NCI-H1436 treated with DMSO at 0.1 percent for 48 hours (cell line): ENCODE measurements at places on chromosomes 11 and 22.
A peak's percentile ranks its signal among the peaks of the same experiment; 100 is the strongest.

DNA sequence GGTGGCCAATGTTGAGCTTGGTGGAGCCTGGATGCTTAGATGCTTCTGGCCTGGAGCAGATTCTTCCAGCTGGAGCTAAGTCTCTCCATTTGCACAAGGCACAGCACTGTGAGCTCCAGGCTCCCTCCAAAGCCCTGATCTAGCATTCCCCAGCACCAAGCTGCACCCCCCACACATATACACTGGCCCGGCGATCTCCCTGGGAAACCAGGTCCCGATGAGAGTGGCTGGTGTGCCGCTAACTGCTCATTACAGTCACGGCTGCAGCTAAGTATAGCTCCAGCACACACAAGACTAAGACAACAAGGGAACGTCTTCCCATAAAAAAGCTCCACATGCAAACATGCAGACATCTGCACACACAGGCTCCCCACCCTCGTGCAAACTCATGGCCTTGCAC is 17.6 kb downstream of the KCNC1 start:
- no peak for DNase-seq

DNA sequence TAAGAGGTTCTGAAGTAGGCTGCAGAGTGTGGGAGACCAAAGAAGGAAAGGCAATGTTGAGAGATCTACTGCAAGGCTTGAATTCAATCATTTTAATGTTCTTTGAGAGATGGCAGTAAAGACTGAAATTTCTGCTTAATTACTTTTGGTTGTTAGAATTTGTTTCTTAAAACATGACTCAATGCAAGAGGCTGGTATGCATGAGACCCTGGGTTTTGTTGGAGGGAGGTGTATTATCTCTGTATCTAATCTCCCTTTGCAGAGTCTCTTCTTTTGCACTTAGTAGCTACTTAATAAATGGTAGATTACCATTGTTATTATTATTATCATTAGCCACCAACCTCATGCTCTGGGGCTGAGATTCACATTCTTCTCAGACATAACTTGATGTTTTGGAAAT is 87.4 kb upstream of the DRD2 start:
- no peak for DNase-seq

GRCh38 chr11:71962428-71963038 is 33.7 kb downstream of the RNF121 start:
- no peak for DNase-seq

DNA sequence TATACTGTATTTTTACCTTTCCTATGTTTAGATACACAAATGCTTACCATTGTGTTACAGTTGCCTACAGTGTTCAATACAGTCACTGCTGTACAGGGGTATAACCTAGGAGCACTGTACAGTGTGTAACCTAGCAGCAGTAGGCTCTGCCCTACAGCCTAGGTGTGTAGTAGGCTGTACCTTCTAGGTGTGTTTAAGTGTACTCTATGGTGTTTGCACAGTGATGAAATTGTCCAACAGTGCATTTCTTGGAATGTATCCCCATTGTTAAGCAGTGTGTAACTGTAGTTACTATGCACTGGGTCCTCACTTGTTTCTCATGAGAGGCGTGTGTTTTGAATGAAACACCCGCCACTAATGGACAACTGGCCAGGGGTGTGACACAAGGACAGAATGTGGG is 269.0 kb downstream of the OPCML start:
- no peak for DNase-seq

DNA sequence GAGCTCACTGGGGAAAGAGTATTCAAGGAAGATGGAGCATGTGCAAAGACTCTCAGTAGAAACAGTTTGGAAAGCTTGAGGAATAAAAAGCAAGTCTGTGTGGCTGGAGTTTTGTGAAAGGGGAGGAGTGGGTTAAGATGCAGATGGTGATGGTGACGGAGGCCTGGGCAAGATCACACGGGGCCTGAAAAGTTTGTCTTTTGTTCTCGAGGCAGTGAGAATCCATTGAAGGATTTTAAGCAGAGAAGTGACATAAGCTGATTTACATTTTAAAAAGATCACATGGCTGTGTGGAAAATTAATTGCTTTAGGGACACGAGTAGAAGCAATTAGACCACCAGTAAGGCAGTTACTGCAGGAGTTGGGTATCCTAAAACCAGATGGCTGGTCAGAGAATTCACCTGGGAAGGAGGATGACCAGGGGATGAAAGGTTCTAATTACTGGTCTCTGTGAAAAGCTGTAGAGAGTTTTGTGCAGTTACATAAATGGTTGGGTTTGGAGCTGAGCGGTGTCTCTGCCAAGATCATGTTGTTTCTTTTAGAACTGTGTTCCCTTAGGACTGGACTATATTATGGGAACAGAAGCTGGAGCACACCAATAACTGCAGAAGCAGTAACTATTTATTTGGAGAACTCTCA is 7.1 kb downstream of the RRP8 start:
- no peak for DNase-seq

DNA sequence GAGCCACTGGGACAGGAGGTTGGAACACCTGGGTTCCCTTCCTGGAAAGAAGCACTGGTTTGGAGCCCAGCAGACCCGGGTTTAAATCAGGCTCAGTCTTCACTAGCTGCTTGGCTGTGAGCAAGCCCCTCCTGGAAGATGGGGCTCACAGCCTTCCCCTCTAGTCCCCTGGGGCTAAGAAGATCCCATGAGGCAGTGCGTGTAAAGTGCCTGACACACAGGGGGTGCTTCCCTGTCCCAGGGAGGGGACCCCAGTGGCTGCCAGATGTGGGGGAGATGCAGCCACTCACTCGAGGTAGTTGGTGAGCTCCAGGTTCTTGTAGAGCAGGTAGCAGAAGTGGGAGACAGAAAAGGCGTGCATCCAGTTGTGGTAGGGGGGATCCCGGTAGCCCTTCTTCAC is 93.2 kb downstream of the PDE2A start:
- no peak for DNase-seq

GRCh38 chr11:110295086-110295485 is 1.3 kb downstream of the RDX start:
- no peak for DNase-seq

GRCh38 chr11:86261328-86261727 is 16.8 kb downstream of the EED start:
- DNase-seq = no peak

GRCh38 chr11:125175896-125176575 is 11.5 kb downstream of the PKNOX2 start:
- no peak for DNase-seq

- DNase-seq = no peak
Measured at GRCh38 chr11:2453436-2453835, 8.6 kb downstream of the KCNQ1 start.

- no peak for DNase-seq
Measured at GRCh38 chr11:77086521-77087472, 15.8 kb upstream of the OMP start.

GRCh38 chr11:61956191-61957020 is 6.3 kb downstream of the BEST1 start:
- DNase-seq = no peak

DNA sequence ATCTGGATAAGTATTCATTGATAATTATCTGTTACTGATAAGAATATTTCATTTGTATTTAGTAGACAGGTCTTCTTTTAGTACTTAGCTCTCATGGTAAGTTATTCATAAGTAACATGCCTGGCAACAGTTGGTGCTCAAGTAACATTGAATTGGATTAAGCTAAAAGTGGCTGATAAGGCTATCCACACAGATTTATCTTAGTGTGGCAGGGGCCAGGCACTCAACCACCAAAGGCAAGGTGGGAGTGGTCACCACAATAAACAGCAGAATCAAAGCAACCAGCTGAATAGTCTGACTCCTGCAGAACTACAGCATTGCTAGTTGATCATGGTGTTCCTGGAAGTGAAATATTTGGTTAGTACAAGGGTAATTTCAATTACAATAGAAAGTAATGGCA is 33.0 kb upstream of the NARS2 start:
- DNase-seq = no peak

GRCh38 chr11:58647141-58647699 is 24.8 kb downstream of the CNTF start:
- no peak for DNase-seq

- peak; percentile 56 for DNase-seq
Measured at GRCh38 chr11:32297611-32298011, 137.7 kb downstream of the WT1 start.

GRCh38 chr11:119297938-119298337 is 19.0 kb downstream of the MCAM start:
- no peak for DNase-seq

- no peak for DNase-seq
Measured at GRCh38 chr11:66317723-66318599, 1.1 kb upstream of the CD248 start.

- DNase-seq = no peak
Measured at GRCh38 chr11:32437495-32438345, 2.4 kb upstream of the WT1 start.

- no peak for DNase-seq
Measured at GRCh38 chr22:46459347-46460065, 77.9 kb downstream of the CELSR1 start.

GRCh38 chr11:120271672-120272071 is 31.7 kb downstream of the POU2F3 start:
- no peak for DNase-seq

GRCh38 chr11:43988040-43988817 is 45.8 kb downstream of the C11orf96 start:
- no peak for DNase-seq

- no peak for DNase-seq
Measured at GRCh38 chr11:82873919-82874333, 26.3 kb downstream of the PRCP start.

GRCh38 chr11:76334826-76335389 is 46.0 kb downstream of the THAP12 start:
- no peak for DNase-seq

GRCh38 chr11:85096939-85097338 is 530.2 kb downstream of the DLG2 start:
- DNase-seq = no peak

DNA sequence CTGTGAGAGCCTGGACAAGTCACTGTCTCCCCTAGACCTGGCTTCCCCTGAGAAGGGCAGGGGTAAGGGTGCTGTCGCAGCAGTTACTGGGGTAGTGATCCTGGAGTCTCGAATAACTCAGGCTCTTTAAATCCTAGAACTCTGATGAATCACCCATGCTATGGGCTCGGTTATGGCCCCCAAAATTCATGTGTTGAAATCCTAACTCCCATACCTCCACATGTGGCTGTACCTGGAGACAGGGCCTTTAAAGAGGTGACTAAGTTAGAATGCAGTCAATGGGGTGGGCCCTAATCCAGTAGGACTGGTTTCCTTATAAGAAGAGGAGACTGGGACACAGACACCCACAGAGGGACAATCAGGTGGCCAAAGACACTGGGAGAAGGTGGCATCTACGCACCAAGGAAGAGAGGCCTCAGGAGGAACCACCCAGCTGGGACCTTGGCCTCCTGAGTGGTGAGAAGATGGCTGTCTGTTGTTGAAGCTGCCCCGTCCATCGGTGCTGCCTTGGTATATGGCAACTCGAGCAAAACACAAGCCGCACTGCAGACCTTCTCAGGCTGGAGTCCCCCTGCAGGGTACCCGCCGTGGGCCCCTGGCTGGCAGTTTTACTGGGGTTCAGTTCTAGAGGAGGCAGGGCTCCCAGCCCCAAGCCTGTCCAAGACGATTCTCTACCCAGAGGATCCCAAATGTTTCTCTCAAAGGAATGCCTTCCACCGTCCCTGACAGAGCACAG is 48.8 kb upstream of the SHISAL1 start:
- no peak for DNase-seq

DNA sequence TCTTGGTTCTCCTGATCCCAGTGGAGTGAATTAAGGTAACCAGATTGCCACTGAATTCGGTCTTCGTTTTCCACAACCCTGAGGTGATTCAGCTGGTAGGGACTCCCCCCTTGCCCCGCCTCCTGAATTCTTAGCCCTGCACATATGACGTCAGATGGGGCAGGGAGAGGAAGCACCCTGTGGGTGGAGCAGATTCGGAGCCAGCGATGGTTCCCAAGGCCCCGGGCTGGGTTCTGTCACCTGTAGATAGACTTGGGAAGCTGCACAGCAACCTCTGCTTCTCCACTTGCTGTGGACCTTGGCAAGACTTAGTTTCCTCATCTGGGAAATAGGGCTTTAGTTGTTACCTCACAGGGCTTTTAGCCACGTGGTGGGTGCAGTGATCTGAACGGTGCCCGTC is 67.8 kb downstream of the CTTN start:
- no peak for DNase-seq

GRCh38 chr22:29245626-29246385 is 22.0 kb downstream of the RHBDD3 start:
- peak; percentile 38 for DNase-seq

DNA sequence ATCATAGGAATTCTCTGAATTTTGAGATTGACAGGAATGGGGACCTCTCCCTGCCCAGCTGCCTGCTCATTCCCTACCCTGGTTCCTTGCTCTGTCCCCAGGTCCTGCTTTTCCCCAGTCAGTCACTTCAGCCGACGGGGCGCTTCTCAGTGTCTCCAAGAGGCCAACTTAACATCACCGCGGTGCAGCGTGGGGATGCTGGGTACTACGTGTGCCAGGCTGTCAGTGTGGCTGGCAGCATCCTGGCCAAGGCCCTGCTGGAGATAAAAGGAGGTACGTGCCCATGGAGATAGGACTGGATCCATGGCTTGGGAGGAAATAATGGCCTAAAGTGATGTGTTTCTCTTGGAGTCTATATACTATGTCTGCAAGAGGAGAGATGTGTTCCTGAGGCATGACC is 7.0 kb downstream of the ROBO3 start:
- no peak for DNase-seq

- DNase-seq = no peak
Measured at GRCh38 chr11:34595960-34596644, 24.8 kb upstream of the EHF start.

DNA sequence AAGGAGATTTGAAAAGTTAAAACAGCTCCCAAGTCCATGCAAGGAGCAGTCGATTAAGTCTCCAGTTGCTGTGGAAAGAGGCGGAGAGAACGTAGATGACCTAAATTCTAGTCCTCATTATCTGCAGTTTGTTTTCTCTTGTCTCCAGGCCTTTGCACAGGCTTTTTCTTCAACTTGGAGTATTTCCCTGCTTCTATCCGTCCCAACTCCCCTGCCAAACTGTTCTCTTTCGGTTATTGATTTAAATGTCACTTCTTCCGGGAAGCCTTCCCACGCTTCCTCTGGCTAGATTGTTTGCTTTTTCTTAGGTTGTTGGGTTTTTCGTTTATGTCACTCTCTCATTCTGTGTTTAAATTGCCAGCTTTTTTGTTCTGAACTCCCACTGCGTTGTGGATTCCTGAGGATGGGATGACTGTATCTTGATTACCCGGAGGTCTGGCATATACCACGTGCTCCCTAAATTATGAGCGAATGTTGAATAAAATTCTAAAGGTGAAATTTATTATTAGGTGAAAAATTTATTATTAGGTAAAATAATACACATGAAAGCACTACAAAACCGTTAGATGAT is 463 bp downstream of the TMEM126B start:
- DNase-seq = no peak
